Sigmoid colon (tissue), 7 donors: ENCODE measurements at places on chromosomes 3 and 15.

- no peak for DNase-seq
Measured at GRCh38 chr15:56496635-56497034, 31.7 kb upstream of the MNS1 start.

GRCh38 chr3:154018100-154018696 lies 103.0 kb upstream of the ARHGEF26 start:
- no peak for DNase-seq

GRCh38 chr3:9721700-9722060 lies 9.9 kb upstream of the BRPF1 start:
- DNase-seq: no peak

- DNase-seq: peak; percentile 50
Measured at GRCh38 chr15:90036806-90037510, 35.8 kb downstream of the ZNF710 start.

DNA sequence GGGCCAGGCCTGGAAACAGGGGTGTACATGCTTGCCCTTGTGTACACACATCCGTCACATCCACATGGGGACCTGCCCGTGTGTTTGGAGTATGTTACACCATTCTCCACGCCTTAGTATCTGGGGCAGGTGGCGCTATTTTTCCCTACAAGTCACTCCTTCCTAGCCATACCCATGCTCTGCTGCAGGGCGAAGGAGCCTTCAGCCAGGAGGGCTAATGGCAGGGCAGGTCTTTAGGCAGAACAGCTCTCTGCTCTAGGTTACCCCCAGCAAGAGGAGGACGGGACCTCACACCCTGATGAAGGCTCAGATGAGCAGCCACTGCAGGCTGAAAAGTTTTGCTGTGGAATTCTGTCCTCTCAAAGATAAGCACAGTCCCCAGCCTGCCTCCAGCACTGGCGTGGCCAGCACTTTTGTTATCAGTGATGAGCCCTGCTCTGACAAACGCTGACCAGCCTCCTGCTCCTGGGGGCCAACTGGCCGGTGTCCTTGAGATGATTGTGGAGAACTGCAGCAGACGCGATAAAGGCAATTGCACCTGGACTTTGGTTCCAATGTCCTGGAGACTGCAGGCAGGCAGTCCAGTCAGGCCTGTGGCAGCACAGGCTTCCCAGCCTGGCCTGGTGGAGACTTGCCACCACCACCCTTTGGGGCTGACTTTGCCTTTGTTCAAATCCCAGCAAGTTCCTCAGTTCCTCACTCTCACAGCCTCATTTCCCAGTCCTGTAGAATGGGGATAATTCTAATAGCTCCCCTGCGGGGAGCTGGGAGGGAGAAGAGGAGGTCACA lies 19.8 kb upstream of the PIGZ start:
- DNase-seq: peak; percentile 40

GRCh38 chr3:105039004-105039403 lies 327.7 kb upstream of the ALCAM start:
- no peak for DNase-seq

DNA sequence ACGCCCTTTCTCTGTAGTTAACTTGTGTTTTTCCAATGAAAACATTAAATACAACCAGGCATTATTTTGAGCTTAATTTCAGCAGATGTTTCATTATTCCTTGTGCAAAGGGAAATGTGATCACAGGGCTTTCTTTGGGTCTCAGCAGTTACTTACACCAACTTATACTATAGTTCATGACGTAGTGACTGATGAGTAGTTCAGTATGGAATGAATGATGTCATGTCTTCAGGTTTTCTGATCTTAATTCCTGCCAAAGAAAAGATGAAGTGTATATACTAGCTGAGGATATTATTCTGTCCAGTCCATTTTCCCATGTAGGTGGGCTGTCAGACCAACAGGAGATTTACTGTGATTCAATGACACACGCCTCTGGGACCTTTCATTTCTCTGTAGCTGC lies 61.3 kb downstream of the MYRIP start:
- no peak for DNase-seq

- no peak for DNase-seq
Measured at GRCh38 chr15:79887054-79887930, 9.5 kb downstream of the MTHFS start.

- DNase-seq: no peak
Measured at GRCh38 chr15:85941186-85941855, 138.3 kb upstream of the AGBL1 start.

- DNase-seq: no peak
Measured at GRCh38 chr3:64756398-64756986, 68.7 kb upstream of the ADAMTS9 start.
